ENCODE measurements at places on chromosomes 3 and 15. TPM values are rescaled to one million over a fixed set of nuclear protein-coding genes. Genes with fewer than 3 reads are reported as not detected.

GRCh38 chr3:141076797-141077571 is 25.8 kb downstream of the SPSB4 start:
- DNase-seq, result peak; percentile 73

GRCh38 chr3:154953538-154953937 is 126.6 kb upstream of the MME start:
- no peak for DNase-seq

DNA sequence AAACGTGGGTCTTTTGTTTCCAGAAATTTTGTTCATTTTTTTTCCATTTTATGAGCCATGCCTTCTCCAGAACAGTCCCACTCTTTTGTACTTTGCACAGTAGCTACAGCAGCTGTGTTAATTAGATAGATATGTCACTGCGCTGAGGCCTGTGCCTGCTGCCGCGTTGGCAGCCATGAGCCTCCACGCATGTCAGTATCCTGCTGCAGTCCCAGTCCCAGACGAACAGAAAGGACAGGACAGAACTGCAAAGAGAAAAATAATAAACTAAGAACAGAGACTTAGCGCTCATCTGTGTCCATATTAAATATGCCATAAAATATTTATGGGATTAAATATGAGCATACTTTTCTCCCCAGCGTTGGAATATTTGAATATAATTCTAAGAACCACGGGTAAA is 442.4 kb upstream of the RARB start:
- DNase-seq, result no peak

DNA sequence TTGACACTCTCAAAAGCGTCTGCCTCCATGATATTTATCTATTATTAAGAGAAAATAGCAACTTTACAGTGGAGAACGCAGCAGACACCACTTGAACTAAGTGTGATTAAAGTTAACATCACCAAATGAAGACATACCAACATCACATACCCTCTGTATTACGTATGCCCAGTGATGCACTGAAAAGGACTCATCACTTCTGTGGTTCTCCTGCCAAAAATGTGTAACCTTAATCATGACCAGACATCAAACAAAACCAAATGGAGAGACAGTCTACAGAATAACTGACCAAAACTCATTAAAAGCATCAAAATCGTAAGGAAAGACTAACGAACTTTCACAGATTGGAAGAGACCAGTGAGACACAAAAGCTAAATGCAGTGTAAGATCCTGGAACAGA is 103.2 kb downstream of the PPP2R3A start:
- peak; percentile 68 for DNase-seq

CHRNA7 gene
- total RNA-seq, result 0.63 TPM

MAP1A gene
- total RNA-seq, result 61.2 TPM

GRCh38 chr15:84572231-84572630 is 28.6 kb upstream of the ZSCAN2 start:
- no peak for DNase-seq

DNA sequence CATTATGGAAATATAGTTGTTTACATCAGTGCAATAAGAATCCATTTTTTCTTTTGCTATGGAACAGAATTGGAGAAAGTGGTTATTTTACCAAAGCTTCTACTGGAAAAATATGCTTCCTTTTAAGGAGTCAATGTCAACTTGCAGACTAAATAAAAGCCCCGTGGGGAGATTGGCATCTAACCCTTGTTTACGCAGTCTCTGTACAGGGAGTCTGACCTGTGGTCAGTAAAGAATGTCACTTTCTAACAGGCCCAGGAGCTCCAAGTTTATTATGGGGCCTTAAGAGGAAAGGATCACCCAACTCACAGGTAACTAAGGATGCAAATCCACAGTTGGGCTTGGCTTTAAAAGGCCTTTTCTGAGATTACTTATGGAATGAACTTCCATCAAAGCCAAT is 1751.2 kb downstream of the SI start:
- DNase-seq, result no peak

CAND2 gene
- total RNA-seq, result 2.1 TPM

DNA sequence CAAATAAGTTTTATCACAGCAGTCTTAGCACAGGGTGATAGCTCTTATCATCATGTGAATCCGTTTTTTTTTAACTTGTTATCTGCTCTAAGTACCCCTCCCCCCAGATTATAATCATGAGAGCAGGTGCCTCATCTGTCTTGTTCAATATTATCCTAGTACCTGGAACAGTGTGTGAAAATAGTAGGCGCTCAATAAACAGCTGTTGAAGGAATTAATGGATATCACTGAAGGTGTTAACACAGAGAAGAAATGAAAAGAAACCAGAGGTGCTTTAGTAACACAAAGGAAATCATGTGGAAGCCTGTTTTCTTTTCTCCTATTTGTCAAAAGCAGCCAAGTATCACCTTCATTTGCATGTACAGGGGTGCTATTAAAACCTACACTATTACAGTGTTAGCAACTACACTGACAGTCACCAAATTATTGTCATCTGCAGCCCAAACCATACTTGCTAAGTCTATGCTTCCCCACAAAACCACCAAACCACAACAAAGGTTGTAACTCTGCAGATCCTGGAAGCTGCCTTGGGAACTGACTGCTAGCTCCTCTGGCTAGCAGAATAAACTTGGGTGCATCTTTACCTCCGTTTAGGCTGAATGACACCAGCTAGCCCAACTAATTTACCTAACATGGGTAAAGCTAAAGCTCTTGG is 2.9 kb downstream of the XPC start:
- DNase-seq, result peak; percentile 28

DNA sequence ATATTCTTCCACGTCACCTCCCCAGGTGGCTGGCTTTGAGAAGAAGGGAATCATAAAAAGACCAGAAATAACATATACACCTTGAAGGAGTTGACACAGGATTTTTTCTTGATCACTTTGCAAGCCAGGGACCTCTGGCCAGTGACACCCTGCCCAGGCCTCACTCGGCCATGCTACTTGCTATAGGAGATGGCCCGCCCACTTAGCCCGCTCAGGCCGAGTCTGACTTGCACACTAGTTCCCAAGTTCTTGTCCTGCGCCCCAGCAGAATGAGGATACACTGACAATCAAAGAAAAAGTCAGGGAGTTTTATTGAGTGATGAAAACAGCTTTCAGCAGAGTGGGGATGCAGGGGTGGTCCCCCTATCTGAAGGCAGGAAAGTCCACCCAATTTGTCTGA is 1046.1 kb upstream of the CFAP20DC start:
- DNase-seq, result no peak

SNUPN gene
- 34.3 TPM for total RNA-seq

DNA sequence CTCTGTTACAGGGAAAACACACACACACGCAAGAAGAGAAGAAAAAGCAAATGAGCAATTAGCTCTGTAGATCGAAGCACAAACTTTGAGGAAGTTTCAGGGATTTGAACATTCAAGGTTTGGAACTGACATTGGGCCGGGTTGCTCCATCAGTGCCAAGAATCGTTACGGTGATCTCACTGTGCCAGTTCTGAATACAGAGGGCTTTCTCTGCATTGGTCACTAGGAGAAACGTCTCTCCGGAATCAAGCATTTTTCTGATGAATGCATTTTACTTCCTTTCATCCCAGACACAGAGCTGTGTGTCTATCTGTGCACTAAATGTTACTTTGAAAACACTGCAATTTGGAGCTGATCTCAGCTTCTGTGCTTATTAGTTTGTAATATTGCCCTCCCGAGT is 11.2 kb downstream of the HRH1 start:
- DNase-seq, result no peak

DNA sequence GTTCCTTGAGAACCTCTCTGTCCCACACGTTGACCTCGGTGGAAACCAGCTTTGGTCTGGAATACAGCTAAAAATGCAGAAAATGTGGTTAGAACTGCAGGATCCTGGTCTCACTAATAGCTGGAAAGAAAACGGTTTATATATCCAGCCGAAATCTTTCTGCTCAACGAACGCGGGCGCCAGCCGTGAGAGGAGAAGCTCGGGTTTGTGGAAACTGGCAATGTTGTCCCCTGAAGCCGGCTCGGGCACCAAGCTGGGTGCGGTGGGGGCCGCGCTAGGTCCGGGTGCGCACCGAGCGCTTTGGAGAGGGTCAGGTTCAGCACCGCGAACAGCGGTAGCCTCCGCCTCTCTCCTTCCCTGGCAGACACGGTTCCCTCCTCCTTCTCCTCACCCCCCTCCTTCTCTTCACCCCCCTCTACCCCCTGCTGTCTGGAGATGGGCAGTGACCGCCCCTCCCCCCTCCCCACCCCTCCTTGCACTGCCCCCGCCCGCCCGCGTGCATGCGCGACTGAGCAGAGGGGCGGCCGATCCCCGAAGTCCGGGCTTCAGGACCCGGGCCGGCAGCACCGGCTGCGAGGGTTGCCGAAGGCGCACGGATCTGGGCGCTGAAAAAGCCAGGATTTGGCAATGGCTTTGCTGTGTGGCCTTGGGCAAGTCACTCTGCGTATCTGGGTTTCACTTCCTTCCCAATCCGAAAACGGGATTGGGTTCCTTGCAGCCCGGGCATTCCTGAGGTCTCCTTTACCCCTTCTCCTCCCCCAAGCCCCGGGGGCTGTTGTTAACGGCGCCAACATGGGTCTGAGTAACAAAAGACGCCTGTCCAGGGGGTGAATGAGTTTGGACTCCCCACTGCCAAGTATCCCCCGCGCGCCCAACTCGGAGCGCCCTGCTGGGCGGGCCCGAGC is at the start of gene SKOR1:
Gene SKOR1, plus strand, starts transcription at position 534 of the 905 bp plus-strand sequence. Its CDS starts 94 bp downstream, at position 628.
- DNase-seq, result peak; percentile 17

GRCh38 chr15:76181705-76182107 is 121.9 kb downstream of the TMEM266 start:
- DNase-seq, result no peak

P3H2 gene
- 7.8 TPM for total RNA-seq

DNA sequence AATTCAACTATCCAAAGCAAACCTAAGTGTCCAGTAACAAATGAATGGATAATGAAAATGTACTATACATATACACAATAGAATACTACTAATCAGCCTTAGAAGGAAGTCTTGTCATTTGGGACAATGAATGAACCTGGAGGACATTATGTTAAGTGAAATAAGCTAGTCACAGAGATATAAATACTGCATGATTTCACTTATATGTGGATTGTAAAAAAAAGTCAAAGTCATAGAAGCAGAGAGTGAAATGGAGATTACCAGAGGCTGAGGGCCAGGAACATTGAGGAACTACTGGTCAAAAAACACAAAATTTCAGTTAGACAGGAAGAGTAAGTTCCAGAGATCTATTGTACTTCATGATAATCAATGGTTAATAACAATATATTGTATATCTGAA is 33.6 kb downstream of the MYO5A start:
- no peak for DNase-seq

- no peak for DNase-seq
Observed at GRCh38 chr3:56819016-56819809, 17.5 kb upstream of the ARHGEF3 start.

GRCh38 chr3:88149509-88150362 is at the start of gene C3orf38:
Gene C3orf38 (plus strand): TSS chr3:88149959. CDS start chr3:88150053, 94 bp downstream.
- DNase-seq, result peak; percentile 93

DNA sequence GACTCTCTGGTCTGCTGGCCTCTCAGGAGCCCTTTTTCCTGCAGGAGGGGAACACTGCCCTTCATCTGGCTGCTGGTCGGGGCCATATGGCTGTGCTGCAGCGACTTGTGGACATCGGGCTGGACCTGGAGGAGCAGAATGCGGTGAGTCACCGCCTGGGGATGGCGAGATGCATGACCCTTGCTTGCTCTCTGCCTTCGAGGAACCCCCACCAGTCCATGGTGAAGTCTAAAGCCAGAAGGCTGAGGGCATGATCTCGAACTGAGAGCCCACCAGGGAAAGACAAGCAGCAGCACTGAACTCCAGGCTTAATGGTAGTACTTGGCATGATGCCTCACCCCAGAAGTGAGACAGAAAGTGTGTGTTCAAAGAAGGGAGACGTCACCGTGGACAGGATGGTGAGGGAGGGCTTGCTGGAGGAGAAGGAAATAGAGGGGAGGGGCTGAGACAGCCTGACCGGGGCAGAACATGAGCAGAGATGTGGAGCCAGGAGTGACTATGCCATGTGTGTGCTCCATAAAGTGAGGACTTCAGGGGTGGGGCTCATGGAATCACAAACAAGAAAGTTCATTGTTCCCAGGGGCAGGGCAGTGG is 19.2 kb downstream of the ANKDD1A start:
- DNase-seq, result peak; percentile 20

GRCh38 chr15:32802286-32802936 is 84.6 kb downstream of the GREM1 start:
- peak; percentile 86 for DNase-seq

ZNF385D gene
- total RNA-seq, result 3.9 TPM

ERICH6 gene
- total RNA-seq, result 0.38 TPM

IL17RB gene
- total RNA-seq, result not detected

Measured in LHCN-M2 (cell line).